ENCODE measurements at places on chromosomes 12 and 14.

GRCh38 chr14:33814010-33814409 lies 136.9 kb downstream of the EGLN3 start:
- no peak for DNase-seq

- DNase-seq = no peak
Observed at GRCh38 chr12:132206046-132206434, 61.8 kb downstream of the NOC4L start.

DNA sequence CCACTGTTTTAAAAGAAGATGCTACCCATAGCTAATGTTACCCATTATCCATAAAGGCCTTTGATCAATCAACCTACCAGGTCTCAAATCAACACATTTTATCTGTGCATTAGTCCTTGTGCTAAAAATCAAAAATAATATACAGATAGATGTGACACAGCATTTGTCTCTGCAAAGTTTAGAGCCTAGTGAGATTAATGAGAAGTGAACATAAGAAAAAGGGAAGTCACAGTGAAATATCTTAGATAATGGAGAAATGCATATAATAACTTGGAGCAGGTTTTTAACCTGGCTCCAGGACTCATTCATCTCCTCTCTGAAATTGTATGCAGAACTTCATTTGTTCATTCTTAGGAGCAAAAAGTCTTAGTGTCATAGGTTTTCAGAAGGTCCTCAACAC lies 7.2 kb downstream of the PDE3A start:
- DNase-seq = no peak

DNA sequence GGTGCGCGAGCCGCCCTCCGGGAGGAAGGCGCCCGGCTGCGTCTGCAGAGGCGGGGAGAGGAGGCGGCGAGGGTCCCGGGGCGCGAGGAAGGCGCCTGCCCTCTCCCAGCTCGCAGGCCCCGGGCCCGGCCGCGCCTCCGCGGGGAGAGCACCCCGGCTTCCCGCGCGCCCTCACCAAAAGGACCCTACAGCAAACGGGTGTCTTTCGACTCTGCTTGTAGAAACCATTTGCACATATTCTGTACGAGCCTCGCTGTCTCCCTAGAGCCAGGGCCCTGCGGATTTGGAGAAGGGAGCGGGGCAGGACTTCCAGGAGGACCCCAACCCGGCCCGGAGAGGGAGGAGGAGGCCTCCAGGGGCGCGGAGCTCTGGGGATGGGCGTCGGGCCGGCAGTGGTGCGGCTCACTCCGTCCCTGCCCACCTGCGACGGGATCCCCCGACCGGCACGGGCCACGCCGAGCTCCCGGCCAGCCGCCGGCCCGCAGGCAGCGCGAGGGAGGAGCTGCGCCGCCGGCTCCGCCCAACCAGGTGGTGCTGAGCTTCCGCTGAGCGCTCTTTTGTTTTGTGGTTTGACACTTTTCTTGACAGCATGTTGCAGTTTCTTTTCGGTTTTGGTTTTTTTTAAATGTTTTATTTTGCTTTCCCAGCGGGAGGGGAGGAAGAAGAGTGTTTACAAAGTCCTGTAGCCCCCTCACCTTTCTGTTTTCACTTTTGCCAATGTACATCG lies 103.3 kb upstream of the FKBP4 start:
- peak; percentile 68 for DNase-seq

DNA sequence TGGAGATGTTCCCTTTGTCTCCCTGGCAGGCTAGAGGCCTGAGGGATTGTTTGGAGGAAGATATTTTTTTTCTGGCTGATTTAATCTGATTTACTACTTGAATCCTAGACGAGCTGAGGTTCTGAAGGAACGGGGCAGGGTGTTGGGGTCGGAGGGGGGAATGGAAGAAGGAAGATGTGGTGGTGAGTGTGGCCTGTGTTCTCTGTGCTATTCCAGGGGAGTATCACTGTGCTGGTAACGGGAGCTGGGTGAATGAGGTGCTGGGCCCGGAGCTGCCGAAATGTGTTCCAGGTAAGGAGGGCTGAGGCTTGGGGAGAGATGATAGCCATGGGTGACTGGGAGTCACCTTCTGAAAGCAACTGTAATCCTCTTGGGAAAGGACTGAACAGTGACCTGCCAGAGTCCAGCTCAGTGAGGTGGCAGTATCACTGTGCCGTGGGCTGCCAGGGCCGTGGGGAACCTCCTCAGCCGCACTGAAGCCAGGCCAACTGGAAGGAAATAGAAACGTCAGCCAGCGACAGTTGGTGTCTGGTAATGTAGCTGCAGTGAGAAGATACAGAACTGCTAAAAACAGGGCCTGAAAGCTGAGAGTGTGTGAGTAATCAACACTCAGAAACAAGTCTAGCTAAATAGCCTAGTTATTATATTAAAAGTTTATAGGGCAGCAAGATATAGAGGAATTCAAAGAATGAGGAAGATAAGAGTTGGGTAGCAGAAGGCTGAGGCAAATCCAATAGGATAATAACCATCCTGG lies 7.9 kb downstream of the C1S start:
- DNase-seq = no peak

DNA sequence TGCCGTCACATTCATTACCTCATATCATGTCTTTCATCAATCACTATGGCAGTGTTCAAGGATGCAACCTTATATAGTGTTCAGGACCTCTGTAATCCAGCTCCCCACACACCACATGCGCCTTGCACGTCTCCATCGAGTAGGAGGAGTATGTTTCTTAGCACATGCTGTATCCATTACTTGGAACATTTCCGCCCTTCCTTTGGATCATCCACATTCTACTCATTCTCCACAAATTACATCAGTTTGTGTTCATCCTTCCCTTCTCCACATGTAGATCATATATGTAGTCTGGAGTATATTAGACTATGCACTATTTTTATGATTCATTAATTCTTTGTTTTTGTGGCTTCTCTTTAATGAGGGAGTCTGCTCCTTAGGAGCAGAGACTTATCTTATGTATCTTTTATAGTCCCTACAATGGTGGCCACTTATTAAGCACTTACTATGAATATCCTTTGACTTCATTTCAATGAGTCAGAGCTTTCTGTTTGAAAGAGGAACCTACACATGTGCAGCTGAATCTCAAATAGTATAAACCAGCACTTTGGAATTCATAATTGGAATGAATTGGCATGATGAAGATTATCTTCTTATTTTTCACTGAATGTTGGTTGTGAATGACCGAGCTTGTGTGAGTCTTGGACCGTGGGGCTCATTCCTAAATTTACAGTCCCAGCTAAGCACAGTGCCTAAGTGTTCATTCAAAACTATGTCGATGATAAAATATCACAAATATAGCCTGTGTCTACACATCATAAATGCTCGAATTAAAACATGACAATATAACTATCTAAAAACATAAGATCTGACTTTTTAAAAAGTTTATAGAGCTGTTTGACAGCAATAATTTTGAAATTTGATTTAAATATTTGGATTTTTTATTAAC lies 30.2 kb upstream of the NPAS3 start:
- no peak for DNase-seq

DNA sequence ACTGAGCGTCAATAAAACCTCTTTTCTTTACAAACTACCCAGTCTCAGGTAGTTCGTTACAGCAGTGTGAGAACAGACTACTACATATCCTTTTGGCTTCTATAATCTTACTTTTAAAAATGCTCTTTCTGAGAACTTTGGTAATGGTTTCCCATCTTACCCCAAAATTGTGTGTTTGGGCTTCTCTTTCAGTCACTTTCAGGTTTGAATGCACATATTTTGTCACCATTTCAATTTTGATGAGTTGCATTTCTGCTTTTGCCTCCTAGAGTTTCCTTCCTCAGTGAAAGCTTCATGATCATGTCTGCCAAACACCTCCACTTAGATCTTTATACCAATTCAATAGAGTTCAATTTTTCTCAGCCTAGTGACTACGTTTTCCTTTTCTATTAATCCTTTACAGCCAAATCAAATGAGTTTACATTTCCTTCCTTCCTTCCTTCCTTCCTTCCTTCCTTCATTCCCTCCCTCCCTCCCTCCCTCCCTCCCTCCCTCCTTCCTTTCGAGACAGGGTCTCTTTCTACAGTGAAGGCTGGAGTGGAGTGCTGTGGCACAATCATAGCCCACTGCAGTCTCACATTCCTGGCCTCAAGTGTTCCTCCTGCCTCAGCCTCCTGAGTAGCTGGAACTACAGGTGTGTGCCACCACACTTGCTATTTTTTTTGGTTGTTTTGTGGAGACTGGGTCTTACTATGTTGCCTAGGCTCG lies 124.9 kb downstream of the BCAT1 start:
- no peak for DNase-seq
